ENCODE measurements at places on chromosomes 16 and 17.

- no peak for DNase-seq
Measured at GRCh38 chr17:77036841-77037381, 103.9 kb upstream of the SEC14L1 start.

DNA sequence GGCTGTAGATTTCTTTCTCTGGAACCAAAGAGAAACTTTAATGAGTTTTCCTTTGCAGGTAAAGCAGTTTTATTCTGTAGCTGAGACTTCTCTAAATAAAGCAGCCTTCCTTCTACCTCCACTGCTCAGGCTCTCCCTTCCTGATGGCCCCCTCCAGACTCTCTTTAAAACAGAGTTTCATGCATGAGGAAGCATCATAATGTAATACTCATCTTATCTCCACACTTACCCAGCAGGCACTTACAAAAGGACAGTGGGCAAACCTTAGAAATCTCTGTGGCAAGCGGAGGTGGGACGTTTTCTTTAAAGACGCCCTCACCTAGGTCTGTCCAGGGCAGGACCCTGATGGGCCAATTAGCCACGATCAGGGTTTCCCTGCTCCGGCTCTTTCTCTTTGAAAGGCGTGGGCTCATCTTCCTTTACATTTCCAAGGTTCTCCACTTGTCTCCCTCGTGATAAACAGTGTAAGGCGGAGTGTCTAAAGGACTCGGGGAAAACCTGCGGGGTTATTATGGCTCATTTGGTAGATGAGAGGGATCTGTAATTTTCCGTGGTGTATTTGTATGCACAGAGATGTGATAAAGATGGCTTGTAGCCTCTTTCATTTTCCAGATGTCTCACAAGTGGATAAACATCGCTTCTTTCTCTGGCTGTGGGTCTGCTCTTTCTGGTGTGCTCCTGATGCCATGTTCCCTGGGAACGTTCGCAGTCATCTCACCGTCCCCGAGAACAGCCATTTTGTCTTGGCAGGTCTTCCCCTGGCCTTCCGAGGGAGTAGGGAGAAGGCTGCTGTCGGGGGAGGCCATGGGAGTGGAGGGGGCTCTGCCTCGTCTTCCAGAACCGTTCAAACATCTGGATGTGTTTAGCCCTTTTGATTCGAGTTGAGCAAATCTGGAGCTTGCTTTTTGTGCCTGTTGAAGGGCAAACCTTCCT, 239.0 kb downstream of the CCDC182 start:
- no peak for DNase-seq

- no peak for DNase-seq
Measured at GRCh38 chr16:8899709-8900317, 17.7 kb downstream of the LITAFD start.

GRCh38 chr17:44630703-44631102, 25.6 kb upstream of the MEIOC start:
- no peak for DNase-seq

DNA sequence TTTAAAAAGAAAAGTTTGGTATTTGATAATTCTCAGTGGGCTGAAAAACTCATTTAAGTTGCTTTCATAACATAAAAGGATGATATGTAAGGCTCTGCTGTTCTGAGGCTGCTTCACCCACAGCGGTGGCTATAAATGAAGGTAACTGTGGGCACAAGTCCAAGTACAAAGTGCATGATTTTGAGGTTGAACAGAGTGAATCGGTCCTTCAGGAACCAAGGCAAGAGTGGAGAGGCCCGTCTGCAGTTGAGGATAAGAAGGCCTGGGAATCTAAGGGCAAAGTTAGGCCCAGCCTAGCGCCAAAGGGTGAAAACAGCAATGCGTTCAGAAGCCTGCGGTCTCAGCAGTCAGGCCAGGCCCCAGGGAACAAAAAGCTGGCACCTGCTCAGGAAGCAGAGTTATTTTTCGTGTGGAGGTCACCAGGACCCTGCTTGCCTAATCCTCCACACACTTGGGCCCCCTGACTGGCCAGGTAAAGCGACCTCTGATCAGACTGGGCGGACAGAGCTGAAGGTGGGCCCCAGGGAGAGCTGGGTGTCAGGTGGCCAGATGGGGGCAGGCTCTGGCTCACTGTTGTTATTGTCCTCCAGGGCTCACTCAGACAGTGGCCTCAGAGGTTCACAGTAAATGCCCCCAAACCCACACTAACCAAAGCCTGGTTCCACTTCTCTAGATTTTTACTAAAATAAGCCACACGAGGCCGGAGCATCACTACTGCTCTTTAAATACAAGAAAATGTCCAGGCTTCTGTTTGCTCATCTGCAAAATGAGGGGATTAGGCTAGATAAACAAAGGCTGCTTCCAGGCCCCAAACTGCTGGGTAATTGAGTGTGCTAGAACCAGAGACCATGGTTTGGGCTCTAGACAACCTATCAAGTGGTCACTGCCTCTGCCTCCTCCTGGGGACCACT, 46.5 kb downstream of the TEX2 start:
- no peak for DNase-seq

DNA sequence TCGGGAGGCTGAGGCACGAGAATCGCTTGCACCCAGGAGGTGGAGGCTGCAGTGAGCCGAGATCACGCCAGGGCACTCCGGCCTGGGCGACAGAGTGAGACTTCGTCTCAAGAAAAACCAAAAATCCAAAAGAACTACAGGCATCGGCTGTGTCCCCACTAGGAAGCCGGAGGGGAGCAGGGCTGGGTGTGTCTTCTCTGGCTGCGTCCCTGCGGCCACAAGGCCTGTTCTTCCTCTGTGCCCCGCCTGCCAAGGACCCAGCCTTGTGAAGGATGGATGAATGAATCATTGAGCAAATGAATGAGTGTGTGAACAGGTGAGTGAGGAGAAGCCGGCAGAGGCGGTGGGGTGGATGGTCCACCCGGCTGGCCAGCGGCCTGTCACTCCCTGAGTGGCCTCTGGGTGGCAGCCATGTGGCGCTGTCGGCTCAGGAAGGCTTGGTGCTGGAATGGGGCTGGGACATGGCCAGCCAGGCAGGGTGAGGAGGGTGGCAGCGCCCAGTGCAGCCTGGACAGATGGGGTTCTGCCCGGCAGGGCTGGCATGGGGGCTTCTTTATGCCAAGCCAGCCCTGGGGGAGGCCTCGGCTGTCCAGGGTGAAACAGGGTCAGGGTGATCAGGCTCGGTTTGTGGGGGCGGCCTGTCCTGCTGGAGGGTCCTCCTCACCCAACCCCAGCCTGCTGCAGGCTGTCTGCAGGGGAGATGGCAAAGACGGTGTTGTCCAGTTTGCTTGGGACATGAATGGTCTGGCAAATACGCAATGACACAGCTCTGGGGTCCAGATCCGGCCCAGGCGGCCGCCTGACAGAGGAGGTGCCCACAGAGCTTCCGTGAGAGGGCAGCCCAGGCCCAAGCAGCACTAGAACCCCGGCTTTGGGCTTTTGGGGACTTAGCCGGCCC, 21.7 kb downstream of the SLC25A10 start:
- DNase-seq, result peak; percentile 49

- no peak for DNase-seq
Measured at GRCh38 chr17:4751932-4752331, 12.2 kb upstream of the CXCL16 start.

- no peak for DNase-seq
Measured at GRCh38 chr16:56981729-56982271, 7.6 kb upstream of the NLRC5 start.

Data from activated CD4-positive, alpha-beta T cell treated with anti-CD3 and anti-CD28 coated beads, Interleukin-2, amount 50 U/mL, for 4 hours (primary cell).